ENCODE measurements at places on chromosomes 6 and 20.

- DNase-seq, result no peak
These were observed 306.3 kb downstream of the PHF3 start for GRCh38 chr6:63941747-63942470.

DNA sequence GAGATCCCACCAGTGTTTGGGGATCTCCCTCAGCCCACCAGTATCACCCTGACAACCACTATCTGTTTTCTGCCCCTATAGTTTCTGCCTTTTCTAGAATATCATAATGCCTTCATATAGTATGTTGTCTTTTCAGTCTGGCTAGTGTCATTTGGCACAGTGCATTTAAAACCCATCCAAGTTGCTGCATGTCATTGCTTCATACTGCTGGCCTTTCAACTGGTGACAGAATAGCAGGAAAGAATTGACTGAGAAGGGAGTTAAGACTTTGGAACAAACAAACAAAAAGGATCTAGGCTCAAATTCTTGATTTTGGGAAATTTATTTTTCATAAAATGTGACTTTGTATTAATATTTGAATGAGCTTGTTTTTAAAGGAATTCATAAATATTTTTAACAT, 4.5 kb downstream of the LMBRD1 start:
- DNase-seq, result no peak

GRCh38 chr20:41009946-41010345, 18.7 kb upstream of the TOP1 start:
- peak; percentile 67 for DNase-seq

DNA sequence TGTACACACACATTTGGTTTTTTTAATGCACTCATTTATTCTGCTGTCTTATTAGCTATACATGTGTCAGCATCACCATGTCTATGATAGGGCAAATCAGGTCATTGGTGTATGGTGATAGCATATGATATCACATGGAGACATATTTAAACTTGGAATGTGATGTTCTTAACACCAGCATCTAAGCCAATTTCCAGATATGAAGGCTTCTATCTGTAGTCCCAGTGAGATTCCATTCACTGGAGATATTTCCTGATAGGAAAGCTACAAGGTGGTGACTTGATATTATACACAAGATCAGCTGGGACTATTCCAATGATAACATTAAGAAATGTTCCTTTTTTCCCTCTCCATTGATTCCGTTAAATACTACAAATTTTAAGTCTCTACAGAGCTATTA, 89.3 kb downstream of the TASP1 start:
- no peak for DNase-seq

- DNase-seq, result no peak
These were observed 288.2 kb upstream of the MAN1A1 start for GRCh38 chr6:119637768-119638167.

GRCh38 chr6:151323791-151324487, 67.4 kb downstream of the ZBTB2 start:
- DNase-seq, result peak; percentile 95

- no peak for DNase-seq
These were observed 278.1 kb upstream of the SYNCRIP start for GRCh38 chr6:85920782-85921181.

DNA sequence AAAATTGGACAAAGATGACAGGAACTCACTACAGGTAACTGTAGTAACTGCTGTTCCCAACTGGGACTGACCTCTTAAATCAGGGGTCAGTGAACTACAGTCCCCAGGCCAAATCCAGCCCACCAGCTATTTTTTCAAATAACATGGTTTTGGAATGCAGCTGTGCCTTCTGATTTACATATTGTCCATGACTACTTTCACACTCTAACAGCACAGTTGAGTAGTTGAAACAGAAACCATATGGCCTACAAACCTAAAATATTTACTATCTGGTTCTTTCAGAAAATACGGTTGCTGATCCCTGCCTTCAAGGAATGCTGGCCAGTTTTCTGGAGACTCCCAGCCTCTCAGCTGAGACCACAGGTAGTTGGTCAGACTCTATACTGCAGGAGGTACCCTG, 196.9 kb upstream of the PRND start:
- DNase-seq, result no peak

DNA sequence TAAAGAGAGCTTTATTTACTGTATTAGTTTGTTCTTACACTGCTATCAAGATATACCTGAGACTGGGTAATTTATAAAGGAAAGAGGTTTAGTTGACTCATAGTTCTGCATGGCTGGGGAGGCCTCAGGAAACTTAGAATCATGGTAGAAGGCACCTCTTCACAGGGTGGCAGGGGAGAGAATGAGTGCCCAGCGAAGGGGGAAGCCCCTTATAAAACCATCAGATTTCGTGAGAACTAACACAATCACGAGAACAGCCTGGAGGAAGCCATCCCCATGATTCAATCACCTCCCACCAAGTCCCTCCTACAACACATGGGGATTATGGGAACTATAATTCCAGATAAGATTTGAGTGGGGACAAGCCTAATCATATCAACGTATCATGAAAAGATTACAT, 27.2 kb downstream of the ARID1B start:
- no peak for DNase-seq

- DNase-seq, result no peak
These were observed 22.0 kb downstream of the PRDM1 start for GRCh38 chr6:106108129-106108528.

DNA sequence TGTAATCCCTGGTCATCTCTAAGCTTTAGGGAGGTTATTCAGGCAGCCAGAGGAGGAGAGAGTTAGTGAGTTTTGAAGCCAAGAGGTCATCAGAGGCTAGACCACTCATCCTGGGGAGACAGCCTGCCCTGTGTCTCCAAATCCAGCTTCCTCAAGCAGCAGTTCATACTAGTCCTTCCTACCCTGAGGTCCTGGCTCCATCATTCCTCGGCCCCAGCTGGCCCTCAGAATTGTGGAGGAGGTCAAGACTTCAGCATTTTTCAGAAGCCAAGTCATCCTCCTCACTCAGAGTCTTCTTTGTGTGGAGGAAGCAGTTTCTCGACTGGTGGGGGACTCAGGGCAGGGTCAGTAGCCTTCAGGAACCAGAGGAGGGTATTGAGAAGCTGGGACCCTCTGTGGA, 12.4 kb upstream of the KIAA1755 start:
- DNase-seq, result peak; percentile 55

- no peak for DNase-seq
These were observed 17.1 kb downstream of the NTSR1 start for GRCh38 chr20:62725596-62726268.

GRCh38 chr6:160534050-160534696, 129.9 kb downstream of the LPA start:
- DNase-seq, result peak; percentile 47

DNA sequence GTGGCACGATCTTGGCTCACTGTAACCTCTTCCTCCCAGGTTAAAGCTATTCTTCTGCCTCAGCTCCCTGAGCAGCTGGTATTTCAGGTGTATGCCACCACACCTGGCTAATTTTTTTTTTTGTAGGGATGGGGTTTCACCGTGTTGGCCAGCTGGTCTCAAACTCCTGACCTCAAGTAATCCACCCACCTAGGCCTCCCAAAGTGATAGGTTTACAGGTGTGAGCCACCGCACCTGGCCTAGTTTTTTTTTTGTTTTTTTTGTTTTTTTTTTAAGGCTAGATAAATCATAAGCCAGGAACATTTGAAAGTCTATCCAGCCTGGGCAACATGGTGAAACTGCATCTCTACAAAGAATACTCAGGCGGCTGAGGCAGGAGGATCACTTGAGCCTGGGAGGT, 10.9 kb downstream of the RRP36 start:
- DNase-seq, result no peak

GRCh38 chr20:2296524-2297356, 939 bp downstream of the TGM3 start:
- no peak for DNase-seq

DNA sequence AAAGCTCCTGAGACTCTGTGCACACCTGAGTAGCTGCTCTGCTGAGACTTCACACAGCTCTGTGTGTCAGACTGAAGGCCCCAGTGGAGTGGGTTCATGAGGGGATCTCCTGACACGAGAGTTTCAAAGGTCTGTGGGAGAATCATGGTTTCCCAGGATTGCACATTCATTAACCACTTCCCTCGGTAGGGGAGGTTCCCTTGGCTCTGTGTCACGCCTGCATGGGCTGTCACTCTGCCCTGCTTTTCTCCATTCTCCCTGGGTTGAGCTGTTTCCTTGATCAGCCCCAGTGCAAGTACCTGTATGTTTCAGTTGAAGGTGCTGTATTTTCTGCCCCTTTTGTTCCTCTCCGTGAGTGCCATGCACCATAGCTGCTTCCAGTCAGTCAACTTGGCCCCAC, 236.9 kb downstream of the EPM2A start:
- no peak for DNase-seq

DNA sequence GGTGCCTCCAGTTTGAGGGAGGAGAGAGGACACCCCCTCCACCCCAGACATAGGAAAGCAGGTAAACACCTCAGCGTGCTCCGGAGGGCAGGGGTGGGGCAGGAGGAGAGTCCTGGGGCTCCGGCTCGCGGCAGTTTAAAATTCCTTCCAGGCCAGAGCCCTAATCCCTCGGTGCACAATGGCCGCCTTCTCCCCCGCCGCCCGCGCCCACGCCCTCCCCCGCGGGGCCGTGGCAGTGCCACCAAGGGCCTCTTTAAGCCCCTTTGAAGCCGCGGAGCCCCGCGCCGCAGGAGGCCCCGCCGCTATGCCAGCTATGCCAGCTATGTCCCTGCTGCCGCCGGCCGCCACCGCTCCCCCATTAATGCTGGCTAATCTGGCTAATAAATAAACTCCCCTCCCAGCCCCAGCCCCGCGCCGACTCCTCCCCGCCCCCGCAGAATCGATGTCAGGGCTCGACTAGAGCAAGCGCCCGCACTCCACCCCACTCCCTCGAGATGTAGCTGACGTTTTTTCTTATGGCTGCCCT, 125.1 kb downstream of the MRPL14 start:
- DNase-seq, result peak; percentile 58

GRCh38 chr6:161482517-161482858, 208.6 kb upstream of the AGPAT4 start:
- DNase-seq, result no peak

DNA sequence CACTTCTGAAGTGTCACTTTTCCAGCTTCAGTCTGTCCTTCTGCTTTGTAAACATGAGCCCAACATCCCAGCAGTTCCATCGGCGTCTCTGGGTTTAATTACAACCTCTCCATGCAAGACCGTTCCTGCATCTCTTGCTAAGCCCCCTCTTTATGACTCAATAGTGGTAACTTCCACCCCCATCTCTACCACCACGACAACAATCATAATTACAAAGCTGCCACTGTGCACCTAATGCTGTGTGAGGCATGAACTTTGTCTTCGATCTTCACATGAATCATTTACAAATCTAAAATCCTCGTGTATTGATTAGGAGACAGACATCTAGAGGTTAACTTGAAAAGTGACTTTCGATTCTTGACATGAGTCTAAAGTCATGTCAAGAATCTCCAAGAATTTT, 4.9 kb upstream of the CCR6 start:
- DNase-seq, result no peak

GRCh38 chr20:2840967-2841531, 504 bp downstream of the VPS16 start:
- peak; percentile 71 for DNase-seq

- peak; percentile 65 for DNase-seq
These were observed 16.9 kb upstream of the PTCRA start for GRCh38 chr6:42898891-42899361.

DNA sequence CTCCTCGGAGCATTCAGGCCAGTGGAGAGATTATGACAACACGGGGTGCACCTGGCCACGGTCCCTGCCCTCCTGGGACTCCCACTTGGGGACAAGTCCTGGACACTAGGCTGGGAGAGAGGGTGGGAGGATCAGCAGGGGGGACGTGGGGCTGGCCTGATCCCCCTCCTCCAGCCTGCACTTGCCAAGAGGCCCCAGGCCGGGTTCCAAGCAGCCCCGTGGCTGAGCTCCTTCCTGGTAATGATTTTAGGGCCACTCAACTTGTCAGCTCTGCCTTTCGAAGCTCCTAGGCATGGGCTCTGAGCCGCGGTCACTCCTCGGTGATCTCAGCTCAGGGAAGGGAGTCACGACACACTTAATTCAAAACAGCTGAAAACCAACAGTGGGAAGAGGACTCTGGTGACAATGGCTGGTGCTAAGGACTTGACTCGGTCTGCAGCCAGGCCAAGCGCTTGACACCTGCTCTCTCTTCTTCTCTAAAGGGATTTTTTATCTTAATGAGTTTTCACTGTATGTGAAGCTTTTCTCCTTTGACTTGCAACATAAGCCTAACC, 161.7 kb downstream of the BMP7 start:
- DNase-seq, result no peak

GRCh38 chr6:139871803-139872510, 497.5 kb upstream of the CITED2 start:
- no peak for DNase-seq

All from fibroblast of skin of right biceps (primary cell).